ENCODE measurements at places on chromosomes 11 and 22. TPM values are rescaled to one million over a fixed set of nuclear protein-coding genes. Genes with fewer than 3 reads are reported as not detected.

The RELT gene
- 264 TPM for total RNA-seq

The CCDC15 gene
- 3.8 TPM for total RNA-seq

The BIK gene
- 1.2 TPM for total RNA-seq

The FGF4 gene
- total RNA-seq = not detected

The GAS2 gene
- total RNA-seq = 3.5 TPM

The RTN4R gene
- total RNA-seq = 1.6 TPM

DNA sequence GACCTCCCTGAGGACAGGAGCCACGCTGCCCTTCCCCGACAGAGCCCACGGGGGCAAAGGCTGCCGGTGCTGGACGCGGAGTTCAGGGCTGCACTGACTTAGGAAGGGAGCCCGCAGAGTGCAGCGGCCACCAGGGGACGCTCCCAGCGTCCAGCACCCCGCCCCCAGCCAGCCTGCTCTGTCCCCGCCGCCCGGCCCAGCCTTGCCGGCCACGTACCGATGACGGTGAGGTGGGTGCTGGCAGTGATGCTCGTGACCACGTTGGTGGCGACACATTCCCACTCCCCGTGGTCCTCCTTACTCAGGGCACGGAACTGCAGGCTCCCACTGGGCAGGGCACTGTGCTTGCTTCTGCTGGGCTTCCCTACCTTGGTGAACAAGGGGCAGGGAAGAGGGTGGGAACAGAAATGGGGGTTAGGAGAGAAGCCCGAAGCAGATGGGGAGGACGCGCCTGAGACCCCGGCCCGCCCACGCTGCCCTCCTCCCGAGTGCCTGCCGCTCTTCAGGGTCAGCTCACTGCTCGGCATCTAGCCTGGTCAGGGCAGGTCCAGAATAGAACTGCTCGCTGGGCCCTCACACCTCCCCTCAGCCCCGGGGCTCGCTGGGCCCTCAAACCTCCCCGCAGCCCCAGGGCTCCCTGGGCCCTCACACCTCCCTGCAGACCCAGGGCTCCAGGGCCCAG is 25.9 kb downstream of the IGSF9B start:
- no peak for DNase-seq

DNA sequence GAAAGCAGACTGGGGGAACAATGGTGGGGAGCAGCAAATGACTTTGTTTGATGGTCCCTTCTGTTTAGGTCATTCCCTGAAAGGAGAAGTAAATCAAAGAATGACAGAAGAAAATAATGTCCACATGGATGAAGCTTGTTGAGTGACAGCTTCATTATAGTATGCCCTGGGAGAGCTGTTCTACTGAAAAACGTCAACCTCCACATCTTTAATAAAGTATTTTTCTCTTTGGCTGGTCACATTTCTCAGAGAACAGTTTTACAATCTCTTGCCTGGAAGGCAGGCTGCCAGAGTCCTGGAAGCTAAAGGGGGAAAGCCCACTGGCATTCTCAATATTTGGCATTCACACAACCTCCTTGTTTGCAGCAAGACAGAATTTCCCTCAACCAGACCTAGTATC is 287.9 kb downstream of the SWAP70 start:
- DNase-seq = no peak

- DNase-seq = no peak
Observed at GRCh38 chr22:43542681-43543521, 131.1 kb downstream of the MPPED1 start.

DNA sequence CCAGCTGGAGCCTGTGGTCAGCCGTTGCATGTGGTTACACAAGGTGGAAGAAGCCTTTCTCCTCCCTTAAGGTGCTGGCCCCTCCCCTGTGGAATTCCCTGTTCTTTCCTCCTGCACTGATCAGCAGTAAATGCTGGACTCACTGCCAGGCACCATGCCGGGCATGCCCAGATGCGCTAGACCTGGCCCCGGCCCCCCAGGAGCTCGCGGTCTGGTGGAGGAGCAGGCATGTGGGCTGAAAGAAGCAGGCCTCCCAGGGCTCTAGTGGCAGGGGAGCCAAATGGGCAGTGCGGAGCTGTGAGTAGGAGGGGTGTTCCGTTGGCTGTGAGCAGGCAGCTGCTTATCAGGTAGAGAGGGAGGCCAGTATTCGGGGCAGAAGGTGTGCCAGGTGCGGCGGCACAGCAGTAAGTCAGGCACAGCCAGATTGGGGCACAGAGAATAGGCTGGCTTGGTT is 10.2 kb downstream of the DGKZ start:
- DNase-seq = no peak

GRCh38 chr11:69617220-69617619 is 23.7 kb upstream of the CCND1 start:
- DNase-seq = no peak

GRCh38 chr11:59614277-59615119 is 1.1 kb downstream of the OSBP start:
- DNase-seq = no peak

DNA sequence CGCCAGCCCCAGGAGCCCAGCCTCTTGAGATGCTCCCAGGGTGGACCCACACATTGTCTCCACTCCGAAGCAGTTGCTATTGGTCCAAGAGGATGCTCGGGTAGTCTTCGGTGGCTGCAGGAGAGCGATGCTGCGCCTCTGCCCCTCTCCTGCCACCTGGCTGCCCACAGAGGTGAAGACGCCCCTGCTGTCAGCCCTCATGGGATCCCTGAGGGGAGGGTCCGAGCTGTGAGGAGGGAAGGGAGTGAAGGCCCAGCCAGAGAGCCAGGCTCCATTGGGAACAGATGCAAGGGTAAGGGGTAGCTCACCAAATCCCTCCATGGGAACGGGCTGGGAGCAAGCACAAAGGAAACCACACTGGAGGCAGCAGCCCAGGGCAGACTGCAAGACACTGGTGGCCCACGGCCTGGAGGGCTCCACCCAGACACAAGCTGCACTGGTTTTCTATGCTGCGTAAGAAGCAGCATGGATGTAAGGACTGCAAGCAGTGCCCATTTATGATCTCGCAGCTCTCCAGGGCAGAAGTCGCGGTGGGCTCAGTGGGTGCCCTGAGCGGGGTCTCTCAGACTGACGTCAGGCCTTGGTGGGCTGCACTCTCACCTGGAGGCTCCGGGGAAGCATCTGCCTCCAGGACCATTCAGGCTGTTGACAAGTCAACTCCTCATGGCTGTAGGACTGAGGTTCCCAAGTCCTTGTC is 15.7 kb downstream of the TSPAN32 start:
- peak; percentile 11 for DNase-seq

GRCh38 chr11:75342231-75342918 is 9.1 kb downstream of the ARRB1 start:
- no peak for DNase-seq

DNA sequence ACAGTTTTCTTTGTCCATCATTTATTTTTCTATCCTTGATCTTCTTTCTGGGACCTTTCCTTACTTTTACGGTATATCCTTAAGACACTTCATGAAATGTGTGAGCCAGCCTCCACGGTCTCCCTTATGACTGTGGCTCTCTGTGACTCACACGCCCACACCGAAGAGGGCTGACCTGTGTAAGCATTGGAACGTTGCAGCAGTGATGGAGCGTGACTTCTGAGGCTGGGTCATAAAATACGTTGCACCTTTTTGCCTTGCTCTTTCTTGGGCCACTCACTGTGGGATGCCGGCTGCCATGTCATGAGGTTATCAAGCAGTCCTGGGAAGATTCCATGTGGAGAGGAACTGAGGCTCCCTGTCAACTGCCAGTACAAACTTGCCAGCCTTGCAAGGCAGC is 96.3 kb upstream of the RAB1B start:
- DNase-seq = no peak

GRCh38 chr11:128949791-128950454 is 7.3 kb upstream of the TP53AIP1 start:
- no peak for DNase-seq

DNA sequence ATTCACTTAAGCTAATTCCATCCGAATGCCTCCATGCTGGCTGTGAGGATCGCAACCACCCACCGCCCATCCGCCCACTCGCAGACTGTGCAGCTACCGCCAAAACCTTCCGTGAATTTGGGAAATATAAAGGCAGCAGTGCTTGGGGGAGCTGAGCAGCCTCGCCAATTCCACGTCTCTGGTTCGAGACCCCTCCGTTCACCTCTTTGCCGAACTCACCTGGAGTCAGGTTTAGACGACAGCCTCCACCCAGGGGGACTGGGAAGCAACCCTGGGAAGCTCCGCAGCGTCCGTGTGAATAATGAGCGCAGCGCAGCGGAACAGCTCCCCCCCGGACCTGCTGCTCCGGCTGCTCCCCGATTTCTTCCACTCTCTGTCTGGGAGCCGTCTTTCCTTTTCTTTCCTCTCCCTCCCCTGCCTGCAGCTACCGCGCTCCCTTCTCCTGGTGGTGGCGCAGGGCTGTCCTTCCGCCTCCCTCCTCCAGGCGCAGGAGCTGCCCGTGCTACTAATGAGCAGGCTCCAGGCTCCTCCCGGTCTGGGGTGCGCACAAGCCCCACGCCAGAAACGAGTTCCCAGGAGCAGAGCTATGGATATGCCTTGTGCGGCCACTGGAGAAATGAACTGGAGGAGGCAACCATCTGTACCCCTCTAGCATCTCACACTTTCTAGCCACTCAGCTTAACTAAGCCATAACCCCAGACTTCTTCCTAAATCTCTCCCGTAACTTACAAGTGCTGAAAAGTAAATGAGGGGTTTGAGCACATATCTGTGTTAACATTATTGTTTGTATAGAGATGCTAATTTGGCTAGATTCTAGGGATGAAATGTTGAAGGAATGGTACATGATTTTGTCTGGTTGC is 107.3 kb downstream of the XKR3 start:
- no peak for DNase-seq

DNA sequence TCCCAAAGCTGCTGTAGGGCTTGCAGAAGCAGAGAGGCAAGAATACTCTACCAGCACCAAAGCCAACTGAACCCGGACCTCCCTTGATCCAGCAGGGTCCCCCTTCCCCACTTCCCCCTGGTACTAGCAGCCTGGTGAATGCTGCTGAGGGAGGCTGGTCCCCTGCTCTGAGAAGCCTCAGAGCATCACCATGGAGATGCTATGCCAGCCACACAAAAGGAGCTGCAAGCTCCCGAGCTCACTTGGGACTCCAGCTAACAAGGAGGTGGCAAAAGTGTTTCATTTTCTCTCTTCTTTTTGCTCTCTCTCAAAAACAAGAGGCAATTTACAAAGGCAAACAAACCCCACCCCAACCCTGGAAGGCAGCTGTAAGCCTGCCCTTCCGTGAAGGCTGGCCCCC is 509.8 kb downstream of the BUD13 start:
- DNase-seq = no peak

DNA sequence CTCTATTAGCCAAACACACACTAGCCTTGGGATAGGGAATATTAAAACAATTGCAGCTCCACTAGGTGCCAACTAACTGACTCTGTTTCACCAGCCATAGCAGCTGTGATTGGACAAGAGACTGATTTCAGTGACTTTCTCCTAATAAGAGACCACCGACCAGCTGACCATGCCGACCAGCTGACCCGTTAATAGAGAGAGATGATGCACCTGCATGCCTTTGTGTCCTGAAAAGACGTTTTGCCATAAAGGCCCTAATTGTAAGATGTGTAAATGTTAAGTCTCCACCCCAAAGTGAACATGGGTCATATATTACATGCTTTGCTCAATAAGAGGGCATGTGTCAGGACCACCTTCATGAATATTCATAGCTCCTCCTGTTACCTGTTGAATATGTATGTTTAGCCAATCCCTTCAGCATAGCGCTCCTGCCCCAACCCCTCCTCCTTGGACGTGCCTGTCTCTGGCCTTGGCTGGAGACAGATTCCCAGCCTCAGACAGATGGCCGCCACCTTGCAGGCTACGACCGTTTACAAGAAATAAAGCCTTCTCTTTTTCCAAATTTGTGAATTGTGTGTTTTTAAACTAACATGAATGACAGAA is 1.3 kb upstream of the NADSYN1 start:
- no peak for DNase-seq

DNA sequence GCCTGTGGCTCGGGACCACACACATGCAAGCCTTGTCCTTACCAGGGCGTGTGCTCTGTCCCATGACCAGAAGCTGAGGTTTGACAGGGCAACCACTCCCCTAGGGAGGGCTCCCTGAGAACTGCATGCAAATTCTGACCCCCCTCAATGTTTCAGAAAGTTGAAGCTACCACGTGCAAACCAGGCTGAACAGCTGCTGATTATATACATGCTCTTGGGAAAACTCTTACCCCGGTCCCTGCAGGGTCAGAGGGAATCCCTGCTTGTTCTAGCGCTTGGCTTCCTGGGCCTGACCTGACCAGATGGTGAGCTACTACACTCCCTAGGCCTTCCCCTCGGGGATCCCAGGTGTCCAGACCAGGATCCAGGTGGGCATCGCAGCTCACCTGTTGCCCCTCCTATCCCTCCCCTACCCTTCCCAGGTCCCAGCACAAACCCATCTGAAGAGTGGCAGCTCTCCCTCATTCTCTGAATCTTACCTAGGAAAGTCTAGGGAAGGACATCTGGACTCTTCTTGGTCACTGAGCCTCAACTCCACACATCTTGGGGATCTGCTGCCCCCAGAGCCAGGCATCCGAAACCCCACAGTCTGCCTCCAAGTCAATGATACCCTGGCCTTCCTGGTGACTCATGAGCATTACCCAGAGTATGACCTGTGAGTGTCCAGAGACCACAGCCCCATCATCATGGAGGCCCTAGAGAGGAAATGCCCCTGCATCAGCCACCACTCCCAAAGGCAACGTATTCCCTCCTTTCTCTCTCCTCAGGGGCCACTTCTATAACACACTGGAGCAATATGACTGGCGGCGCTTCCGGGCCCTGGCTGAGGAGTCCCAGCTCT is 61.5 kb downstream of the BTG4 start:
- no peak for DNase-seq

DNA sequence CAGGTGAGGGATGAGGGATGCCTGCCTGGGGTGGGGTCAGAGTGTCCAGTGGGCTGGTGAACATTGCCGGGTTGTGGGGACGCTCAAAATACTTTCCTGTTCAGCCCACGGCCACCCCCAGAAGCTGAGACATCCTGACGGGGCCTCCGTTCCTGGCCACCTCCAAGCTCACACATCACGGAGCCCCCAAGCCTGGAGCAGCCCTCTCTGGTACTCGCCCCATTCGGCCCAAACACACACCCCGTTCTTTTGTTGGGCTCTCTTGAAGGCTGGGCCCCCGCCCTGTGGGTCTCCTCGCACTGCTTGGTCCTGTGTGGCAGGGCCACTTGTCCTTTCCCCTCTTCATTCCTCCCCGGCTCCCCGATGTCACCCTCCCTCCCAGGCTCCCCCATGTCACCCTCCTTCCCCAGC is 442.6 kb downstream of the TBC1D22A start:
- DNase-seq = no peak

DNA sequence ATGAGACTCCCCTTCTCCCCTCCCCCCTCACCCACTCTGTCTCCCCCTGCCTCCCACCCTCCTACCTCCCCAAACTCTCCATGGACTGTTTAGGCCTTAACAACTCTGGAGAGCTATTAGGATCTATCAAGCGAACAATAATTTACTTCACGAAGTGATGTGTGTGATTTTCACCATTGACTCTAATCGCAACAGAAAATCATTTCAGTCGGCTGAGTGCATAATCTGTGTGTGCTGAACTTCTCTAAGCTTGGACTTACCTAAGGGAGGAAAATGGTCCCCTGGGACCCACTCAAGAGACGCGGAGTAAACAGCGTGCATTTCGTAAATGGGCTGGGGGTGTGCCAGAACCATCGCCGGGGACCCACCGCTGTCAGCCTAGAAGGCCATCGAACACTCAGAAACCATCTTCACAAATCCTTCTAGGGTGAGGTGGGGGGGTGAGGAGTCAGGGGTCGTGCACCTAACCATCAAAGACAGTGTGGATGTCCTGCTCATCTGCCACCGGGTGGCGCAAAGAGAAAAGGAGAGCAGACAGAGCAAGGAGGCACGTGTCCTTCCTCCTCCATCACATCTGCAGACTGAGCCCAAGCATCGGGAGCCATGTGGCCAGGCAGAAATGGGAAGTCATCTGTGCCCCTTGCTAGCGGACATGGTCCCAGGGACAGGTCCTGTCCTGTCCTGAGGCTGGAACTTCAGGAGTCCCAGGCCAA is 62.1 kb upstream of the NUP50 start:
- no peak for DNase-seq

- DNase-seq = peak; percentile 33
Observed at GRCh38 chr22:49670456-49671330, 157.0 kb downstream of the BRD1 start.
